WTC11 (cell line): ENCODE measurements at places on chromosomes 12 and 14.

DNA sequence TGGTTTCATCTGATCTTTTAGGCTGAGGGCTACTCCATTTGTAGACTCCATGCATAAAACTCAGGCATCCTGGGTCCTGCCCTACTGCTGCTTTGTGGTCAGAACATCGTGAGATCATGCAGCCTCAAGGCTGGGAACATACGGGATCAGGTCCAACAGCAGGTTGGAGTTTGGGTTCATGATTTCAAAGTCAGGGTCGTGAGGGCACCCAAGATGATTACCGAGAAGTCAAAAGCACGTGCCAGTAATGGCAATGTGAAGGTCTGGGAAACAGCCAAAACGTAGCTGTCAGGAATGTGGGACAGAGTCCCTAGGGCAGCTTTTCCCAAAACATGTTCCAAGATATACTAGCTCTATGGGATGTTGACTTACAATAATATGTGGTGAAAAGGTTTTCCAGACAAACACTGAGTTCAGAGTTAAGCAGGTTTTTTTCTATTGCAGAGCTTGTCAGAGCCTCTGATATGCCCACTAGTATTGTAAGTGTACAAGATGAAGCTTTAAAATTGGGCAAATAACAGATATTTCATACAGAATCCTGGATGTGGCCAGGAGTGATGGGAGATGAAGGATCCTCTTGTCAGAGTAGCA is 130.3 kb upstream of the DNM1L start:
- DNase-seq = no peak

- no peak for DNase-seq
Measured at GRCh38 chr12:95216711-95217376, 423 bp downstream of the FGD6 start.

- DNase-seq = no peak
Measured at GRCh38 chr12:76790564-76791552, 26.9 kb downstream of the ZDHHC17 start.

- no peak for DNase-seq
Measured at GRCh38 chr14:26993556-26993955, 395.7 kb upstream of the NOVA1 start.

GRCh38 chr14:93100100-93100499 is 15.6 kb downstream of the ITPK1 start:
- no peak for DNase-seq

DNA sequence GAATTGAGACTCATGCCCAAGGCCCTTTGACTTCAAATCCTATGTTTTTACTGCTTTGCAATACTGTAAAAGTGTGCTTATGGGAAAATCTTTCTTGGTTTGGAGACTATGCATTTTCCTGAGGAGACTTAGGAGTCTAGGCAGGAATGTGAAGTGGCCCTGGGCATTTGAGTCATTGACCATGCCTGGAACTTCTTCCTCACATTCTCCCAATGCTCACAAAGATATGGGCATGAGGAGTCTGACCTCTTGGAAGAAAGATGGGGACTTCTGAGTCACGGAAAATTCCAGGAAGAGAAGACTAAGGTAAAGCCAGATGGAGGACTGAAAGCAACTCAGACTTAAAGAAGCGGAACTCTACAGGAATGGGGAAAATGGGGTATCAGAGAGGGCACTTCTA is 38.2 kb upstream of the ZNF641 start:
- DNase-seq = no peak

GRCh38 chr12:59056966-59057365 is 136.7 kb upstream of the LRIG3 start:
- no peak for DNase-seq

DNA sequence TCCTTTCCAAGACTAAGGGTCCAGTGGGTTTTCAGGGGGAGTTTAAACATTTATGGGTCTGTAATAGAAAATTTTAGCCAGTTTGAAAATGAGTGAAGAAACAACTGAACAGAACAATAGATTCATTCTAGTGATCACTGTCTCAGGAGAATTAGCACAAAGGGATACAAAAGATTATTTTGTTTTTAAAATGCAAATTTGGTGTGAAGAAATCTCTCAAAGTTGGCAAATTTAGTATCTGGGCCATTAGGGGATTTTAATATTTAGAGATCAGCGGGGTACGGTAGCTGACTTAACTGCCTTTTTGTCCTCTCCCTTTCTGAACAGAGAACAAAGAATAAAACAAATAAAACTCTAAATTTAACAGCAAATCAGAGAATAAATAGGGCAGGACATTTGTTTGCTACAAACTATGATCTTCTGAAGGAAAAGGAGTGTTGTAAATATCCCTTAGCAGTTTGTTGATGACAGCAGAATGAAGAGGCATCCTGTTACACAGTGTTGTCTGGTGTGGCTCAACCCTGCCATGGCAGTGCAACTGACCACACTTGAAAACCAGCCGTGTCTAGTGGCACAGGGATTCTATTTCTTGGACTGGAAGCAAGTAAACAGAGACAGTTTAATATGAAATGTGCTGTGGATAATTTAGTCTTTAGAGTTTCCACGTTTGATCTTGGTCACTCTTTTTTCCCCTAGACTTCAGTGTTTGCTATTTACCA is 46.3 kb upstream of the LRTM2 start:
- DNase-seq = no peak

- no peak for DNase-seq
Measured at GRCh38 chr12:117835156-117835555, 133.6 kb downstream of the KSR2 start.

DNA sequence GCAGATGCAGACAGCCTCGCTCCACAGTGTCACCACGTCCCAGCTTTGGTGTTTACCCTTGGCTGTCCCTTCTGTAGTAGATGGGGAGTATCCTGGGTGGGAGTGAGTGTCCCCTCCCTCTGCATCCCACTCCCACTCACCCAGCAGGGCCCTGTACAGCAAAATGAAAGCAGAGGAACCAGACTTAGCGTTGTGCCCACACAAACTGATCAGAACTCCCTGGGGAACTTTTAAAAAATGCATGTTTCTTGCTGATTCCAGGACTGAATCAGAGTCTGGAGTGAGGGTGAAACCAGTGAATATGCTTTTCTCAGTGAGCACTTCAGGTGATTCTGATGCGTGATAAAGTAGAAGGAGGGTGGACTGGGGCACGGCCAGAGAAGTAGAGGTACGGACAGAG is 2.9 kb downstream of the ACVRL1 start:
- no peak for DNase-seq

GRCh38 chr14:23667134-23667533 is 31.0 kb downstream of the DHRS2 start:
- DNase-seq = no peak

DNA sequence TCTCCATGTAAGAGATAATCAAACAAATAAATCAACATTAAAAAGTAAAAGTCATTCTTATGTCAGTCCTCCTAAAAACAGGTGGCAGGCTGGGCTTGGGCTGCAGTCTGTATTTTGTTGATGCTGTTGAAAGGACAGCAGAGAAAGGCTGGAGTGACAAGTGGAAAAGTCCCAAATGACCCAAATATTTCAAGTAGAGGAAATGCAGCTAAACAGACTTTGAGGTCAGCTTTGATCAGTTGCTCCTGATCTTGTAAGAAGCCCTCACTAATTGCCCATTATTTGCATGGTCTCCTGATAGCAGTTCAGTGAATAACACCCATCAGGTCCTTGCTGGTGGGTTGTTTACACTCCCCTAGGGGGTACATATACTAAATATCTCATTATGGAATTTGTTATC is 24.9 kb downstream of the TBX3 start:
- DNase-seq = no peak

DNA sequence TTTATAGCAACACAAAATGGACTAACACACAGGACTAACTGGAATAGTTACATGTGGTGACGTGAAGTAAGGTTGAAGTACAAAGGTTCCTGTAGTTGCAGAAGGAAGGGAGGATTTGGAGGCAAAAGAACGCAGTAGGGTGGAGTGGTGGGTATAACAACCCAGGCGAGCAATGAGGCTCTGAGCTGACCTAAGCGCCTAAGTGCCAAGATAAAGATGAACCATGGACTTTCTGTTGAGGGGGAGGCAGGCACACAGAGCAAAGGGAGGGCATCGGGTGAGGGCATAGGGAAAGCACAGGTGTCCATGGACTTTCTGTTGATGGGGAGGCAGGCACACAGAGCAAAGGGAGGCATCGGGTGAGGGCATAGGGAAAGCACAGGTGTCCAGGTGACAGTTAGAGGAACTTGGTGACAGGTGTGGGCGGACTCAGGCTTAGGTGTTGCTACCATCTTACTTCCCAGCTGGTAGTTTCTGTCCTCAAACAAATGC is 15.2 kb downstream of the SCNN1A start:
- no peak for DNase-seq

- no peak for DNase-seq
Measured at GRCh38 chr12:92847368-92847767, 81.7 kb downstream of the EEA1 start.

- DNase-seq = no peak
Measured at GRCh38 chr12:26378711-26379110, 183.3 kb downstream of the SSPN start.

DNA sequence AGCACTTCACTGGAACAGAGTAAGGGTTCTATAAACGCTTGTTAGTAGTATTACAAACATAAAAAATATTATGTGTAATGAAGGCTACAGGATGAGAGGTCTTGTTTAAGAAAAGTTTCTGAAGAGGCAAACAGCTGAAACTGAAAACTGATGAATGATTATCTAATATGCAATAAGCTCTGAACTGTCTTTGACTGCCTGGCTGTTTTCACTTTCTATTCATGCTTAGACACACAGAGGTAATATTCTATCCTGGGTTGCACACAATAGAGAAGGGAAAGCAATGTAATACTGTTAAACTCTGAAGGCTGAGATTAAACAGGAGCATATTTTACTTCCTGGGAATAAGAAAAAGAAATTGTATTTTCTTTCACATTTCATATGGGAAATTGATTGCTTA is 251.3 kb downstream of the ALX1 start:
- DNase-seq = no peak

GRCh38 chr12:11693601-11694000 is 44.1 kb downstream of the ETV6 start:
- DNase-seq = no peak

GRCh38 chr14:75461303-75461702 is 33.5 kb downstream of the JDP2 start:
- no peak for DNase-seq

DNA sequence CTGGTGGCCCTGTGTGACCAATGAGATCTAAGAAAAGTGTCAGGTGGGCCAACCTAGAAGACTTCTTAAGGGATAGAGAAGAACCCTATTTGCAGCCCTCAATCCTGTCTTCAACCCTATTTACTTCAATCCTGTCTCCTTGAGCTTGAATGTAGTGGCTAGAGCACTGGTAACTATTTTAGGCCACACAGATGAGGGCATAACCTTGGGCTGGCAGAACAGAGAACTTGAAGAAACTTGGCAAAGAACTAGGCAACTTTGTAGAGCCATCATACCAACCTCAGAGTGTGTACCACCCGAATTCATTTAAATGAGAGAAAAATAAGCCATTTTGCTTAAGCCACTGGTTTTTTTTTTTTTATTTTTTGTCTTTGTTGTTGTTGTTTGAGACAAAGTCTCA is 94.8 kb downstream of the TMTC1 start:
- DNase-seq = no peak

GRCh38 chr14:64715628-64716412 is 11.6 kb downstream of the PLEKHG3 start:
- peak; percentile 66 for DNase-seq

GRCh38 chr14:38718519-38718918 is 384.5 kb downstream of the SEC23A start:
- DNase-seq = no peak
